CD4-positive, alpha-beta T cell (primary cell): ENCODE measurements at places on chromosomes 2 and 18.

- DNase-seq, result no peak
These were observed 25.2 kb downstream of the CASP8 start for GRCh38 chr2:201285499-201285898.

GRCh38 chr18:32326450-32327308, 136.8 kb downstream of the MEP1B start:
- DNase-seq, result no peak

- no peak for DNase-seq
These were observed 207.8 kb upstream of the SMAD2 start for GRCh38 chr18:48138210-48138609.

DNA sequence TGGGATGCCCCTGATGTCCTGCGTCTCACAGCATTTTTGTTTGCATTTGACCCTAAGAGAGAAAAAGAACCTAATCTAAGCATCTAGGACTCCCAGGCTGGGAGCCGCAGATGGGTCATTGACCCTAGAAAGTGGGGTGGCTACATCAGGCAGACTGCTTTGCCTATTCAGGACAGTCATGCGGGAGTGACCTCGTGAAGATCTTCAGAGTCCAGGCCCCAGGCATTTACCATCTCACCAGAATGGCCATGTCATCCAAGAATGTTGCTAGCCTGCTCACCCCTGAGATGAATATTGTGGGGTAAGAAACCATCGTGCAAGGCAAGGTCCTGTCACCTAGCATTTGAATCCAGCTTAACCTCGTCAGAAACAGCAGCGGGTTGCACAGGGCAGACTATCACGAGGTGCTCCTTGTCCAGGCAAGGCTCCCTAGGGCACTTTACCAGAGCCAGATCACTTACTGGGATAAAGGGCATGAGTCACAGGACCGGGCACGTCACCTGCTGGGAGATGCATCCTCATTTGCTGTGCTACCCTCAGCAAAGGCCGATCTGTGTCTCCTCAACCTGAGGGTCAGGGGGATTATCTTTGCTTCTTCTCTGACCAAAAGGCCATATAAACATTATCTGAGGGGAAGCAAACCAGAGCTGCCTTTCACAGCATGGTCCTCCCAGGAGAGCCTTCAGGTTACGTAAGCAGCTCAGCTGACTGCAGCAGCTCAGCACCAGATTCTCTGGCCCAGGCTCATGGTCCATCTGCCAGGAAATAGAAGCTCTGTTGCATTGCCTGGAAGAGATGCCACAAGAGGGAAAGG, 162.3 kb downstream of the ACKR3 start:
- DNase-seq, result no peak

GRCh38 chr2:99854236-99854852, 288.0 kb downstream of the AFF3 start:
- no peak for DNase-seq

DNA sequence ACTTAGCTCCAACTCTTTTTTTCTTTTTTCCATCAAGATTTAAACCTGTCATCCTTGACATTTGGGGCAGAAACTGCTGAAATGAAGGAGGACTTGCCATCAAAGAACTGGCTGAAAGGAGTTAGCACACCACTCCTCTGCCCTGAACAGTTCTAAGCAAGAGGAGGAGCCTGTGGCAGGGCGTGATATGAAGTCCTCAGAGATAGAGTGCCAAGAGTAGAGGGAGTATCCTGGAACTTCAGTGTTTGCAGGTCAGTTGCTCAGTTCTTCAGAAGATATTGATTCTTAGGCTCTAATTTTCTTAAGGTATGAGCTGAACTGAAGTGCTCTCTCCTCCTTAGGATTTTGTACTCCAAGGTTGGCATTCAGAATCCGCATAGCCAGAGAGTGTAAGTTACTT, 15.2 kb downstream of the NABP1 start:
- no peak for DNase-seq

- DNase-seq, result peak; percentile 46
These were observed 146.1 kb upstream of the SESTD1 start for GRCh38 chr2:179410552-179411356.

- DNase-seq, result no peak
These were observed 102.0 kb downstream of the CHN1 start for GRCh38 chr2:174903264-174903556.

DNA sequence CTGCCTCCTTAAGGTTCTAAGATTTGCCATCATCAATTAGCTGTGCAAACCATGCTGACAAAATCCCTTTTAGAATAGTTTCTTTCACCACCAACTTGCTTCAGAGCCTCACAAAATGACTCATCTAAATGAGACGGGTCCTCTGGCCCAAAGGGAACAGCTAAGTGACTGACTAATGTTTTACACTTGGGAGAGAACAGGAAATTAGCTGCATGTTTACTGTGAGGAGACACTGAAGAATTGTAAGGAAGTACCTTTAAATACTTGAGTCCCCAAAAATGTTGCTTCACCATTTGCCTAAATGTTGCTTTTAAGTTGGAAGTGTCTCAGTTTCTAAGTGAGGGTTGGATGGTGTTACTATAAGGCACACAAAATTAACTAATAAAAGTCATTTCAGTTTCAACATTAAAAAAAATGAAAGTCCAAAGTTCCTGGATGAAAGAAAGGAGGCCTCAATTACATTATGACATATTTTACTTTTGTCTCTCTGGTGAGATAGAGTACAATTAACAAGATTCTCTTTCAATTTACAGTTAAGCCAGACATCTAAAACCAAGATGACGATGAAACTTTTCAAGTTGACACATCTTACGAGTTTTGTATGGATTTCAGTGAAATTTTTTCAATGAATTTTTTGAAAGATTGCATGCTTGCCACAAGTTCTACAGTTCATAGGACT, 229.1 kb upstream of the FN1 start:
- no peak for DNase-seq

DNA sequence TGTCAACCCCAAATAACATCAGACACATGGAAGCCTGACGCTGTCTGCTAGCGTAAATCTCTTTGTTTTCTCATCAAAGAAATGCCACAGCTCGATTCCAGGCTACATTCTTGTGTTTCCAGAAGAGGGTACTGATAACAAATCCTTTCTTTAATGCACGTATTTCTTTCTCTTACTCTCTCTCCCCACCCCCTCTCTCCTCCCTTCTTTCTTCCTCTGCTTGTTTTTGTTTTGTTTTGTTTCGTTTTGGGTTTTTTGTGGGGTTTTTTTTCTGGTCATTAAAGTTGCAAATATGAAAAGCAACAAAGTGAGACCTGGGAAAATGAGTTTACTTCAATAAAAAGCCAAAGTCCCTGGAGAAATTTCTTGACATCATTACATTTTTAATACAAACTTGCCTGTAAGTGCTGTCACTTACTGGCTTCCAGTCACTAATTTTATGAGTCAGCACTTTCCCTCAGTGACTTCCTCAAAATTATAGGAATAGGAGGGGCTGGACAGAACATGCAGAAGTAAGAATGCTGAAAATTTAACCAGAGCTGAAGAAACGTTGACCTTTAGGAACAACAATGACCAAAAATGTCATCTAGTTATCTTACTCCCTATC, 106.7 kb upstream of the NABP1 start:
- DNase-seq, result peak; percentile 5

GRCh38 chr2:6773694-6774044, 92.0 kb downstream of the CMPK2 start:
- DNase-seq, result no peak
